ENCODE measurements at places on chromosomes 2 and 18.
A peak's percentile ranks its signal among the peaks of the same experiment; 100 is the strongest.

- no peak for DNase-seq
Observed at GRCh38 chr18:2394684-2395083, 176.6 kb downstream of the METTL4 start.

DNA sequence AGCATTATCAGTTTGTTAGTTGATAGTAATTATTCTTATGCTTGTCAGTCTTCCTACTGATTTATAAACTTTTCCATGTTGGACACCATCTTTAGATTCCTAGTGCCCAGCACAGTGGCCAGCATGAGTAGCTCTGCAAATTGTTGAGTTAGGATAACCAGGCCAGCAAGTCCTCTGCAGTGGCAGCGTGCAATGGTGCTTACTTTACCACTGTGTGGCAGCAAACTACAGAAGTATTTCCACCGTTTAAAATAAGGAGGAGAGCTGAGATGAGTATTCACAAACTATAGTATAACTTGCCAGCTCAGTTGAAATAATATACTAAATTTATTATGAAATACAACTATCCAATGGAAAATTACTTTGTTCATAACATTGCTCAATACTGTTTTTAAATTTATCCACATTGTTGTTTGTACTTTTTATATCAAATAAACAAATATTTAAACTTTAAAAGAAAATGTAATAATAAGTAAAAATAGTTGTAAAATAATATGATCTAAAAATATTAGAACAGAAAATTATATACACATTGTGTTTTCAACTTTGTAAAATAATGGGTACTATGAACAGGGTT, 9.3 kb upstream of the THADA start:
- DNase-seq: peak; percentile 20

DNA sequence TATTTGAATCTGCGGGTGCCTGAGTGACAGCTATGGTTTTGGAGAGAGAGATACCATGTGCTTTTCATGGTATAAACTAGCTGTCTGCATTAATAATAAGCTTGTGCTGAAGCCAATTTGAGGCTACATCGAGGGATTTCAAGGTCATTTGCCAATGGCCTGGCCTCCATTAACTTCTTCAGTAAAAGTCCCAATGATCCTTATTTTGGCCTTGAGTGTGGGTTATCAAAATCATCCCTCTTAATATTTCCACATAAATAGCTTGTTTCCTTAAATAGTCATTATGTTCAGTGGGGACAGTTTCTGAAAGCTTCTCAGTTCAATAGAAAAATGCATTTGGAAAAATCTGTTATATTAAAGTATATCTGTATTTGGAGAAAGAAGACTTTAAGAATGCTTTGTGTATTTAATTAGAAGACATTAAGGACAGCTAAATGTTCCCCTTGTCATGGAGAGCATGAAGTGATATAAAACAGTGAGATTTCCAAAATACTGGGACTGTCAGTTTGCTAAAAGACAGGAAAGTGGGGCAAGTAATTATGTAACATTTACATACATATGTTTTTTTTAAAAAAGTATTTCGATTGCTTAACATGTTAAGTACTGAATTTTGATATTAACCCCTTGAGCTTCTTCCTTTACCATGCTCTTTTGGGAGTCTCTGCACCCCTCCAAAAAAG, 355.5 kb upstream of the ZEB2 start:
- no peak for DNase-seq

DNA sequence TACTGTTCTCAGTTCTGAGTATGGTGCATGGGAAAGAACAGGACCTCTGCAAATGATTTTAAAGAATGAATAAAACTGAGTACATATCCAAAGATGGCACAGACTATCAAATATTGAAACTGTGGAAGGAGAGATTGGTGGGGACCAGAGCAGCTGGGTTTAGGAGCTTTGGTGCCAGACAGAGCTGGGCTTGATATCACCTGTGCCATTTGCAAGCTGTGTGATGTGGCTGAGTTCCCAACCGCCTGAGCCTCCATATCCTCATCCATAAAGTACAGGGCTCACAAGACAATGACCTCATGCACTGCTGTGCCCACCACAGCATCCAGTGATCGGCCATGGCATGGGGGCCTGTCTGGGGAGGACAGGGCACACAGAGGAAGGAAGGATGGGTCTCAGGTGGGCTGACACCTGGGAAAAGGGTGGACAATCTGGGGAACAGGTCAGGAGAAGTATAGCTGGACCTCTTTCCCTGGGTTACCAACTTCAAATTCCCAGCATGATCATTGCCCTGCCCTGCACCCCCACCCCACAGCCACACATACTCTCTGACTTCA, 83.9 kb upstream of the RAB6C start:
- no peak for DNase-seq

- no peak for DNase-seq
Observed at GRCh38 chr2:155574941-155575340, 757.6 kb downstream of the NR4A2 start.

DNA sequence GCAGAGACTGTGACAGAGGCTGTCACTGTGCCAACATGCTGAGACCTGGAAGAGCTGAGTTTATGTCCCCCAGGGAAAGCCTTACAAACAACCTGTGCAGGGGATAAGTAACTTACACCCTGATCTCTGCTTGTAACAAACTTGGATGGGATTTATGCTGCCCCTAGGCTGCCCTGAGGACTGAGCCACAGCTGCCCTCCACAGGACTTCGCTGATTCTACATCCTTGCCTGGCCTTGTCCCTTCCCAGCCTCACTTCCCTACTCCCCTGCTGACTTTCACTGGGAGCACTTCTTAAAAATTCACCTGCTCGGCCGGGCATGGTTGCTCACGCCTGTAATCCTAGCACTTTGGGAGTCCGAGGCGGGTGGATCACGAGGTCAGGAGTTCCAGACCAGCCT, 45.9 kb upstream of the ASAP2 start:
- DNase-seq: no peak

DNA sequence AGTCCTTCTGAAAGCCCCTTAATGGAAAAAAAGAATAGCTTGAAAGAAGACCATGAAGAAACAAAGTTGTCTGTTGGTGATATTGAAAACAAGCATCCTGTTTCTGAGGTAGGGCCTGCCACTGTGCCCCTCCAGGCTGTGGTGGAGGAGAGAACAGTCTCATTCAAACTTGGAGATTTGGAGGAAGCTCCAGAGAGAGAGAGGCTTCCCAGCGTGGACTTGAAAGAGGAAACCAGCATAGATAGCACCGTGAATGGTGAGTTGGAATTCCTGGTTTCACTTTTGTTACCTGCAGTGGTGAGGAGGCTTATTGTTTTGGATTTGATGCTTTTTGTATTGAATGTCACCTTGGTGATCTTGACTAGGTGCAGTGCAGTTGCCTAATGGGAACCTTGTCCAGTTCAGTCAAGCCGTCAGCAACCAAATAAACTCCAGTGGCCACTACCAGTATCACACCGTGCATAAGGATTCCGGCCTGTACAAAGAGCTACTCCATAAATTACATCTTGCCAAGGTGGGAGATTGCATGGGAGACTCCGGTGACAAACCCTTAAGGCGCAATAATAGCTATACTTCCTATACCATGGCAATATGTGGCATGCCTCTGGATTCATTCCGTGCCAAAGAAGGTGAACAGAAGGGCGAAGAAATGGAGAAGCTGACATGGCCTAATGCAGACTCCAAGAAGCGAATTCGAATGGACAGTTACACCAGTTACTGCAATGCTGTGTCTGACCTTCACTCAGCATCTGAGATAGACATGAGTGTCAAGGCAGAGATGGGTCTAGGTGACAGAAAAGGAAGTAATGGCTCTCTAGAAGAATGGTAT, 13.3 kb downstream of the SLC20A1 start:
- no peak for DNase-seq

GRCh38 chr2:23489471-23490322, 104.7 kb downstream of the KLHL29 start:
- no peak for DNase-seq
